ENCODE measurements at places on chromosomes 3 and 15. TPM values are rescaled to one million over a fixed set of nuclear protein-coding genes. Genes with fewer than 3 reads are reported as not detected.
A peak's percentile ranks its signal among the peaks of the same experiment; 100 is the strongest.

DNA sequence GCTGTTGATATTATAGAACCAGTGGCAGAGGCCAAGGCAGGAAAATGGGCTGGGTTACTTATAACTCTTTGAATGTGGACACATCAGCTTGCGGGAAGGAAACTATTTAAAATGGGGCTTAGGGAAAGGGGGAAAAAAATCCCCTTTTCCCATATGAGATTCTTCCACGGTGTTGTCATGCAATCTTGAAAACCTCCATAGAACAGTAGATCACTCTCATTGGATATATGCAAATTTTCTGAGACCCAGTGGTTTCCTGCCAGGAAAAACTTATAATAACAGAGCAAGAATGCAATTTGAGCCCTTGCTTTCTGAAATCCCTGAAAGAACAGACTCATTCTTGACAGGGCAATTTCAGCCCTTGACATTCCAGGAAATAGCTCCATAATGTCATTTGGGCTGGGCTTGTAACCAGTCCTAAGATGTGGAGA lies 31.1 kb downstream of the TMEM212 start:
- peak; percentile 95 for DNase-seq

CLEC3B gene
- polyA plus RNA-seq, result not detected

DNAH12 gene
- not detected for polyA plus RNA-seq

GRCh38 chr3:150000641-150001040 lies 29.9 kb upstream of the PFN2 start:
- DNase-seq, result peak; percentile 26

HDC gene
- not detected for polyA plus RNA-seq

- DNase-seq, result no peak
Observed at GRCh38 chr15:63243101-63243500, 34.3 kb upstream of the APH1B start.

GRCh38 chr3:72129501-72130094 lies 344.6 kb upstream of the PROK2 start:
- no peak for DNase-seq

DNA sequence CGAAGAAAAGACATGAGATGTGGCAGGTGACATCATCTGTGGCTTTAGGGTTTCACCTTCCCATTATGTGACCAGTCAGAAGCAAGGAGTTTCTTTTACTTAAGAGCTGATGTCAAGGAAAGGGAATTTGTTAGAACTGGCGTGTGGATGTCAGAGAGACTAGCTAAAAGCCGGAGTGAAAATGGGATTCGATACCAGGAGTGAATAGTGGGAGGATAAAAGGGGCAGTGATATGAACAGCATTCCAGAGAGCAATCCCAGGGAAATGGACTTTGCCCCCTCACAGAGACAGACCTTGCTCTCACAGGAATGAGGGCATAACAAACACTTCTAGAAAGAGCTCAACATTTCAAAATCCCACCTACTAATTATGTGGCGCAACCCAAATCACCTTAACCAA lies 5.9 kb upstream of the FMN1 start:
- no peak for DNase-seq

GRCh38 chr15:52234596-52235541 lies 43.7 kb upstream of the GNB5 start:
- no peak for DNase-seq

TTLL13 gene
- polyA plus RNA-seq, result not detected

TNK2 gene
- polyA plus RNA-seq, result 30.7 TPM

DNA sequence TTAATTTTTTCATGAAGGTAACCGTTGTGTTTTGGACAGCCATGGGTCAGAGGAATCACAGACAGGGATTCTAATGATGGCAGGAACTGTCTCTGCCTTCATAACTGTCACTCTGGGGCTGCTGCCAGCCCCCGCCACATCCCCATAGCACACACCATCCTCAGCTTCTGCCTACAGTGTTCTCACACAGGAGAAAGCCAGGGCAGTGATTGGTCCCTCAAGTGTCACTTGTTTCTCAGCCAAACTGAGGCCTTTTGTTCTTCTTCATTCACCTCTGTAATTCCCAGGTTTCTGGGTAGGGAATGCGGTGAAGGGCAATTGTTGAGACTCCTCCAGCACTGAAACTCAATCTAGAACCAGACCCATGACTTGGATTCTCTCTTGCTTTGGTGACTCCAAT lies 65.4 kb upstream of the C3orf80 start:
- DNase-seq, result no peak

All from foreskin keratinocyte (primary cell).